ENCODE measurements at places on chromosomes 1 and 21. TPM values are rescaled to one million over a fixed set of nuclear protein-coding genes. Genes with fewer than 3 reads are reported as not detected.

DNA sequence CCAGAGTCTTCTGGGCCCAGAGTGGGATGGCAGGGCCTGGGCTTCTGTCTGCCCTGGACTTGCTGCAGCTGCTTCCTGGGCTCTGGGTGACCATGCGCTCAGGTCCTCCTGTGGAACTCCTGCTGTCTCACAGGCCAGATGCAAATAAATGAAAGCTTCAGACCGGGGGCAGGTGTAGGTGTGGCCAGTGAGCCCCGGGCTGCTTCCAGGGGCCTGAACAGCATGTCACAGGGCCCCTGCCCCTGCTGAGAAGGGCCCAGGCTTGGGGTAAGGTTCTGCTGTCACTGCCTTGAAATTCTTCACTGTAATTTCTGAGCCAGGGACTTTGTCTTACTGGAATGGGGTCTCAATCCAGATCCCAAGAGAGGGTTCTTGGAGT, 2.5 kb upstream of the PKNOX1 start:
- DNase-seq: no peak

GRCh38 chr1:64246294-64246917, 43.0 kb downstream of the UBE2U start:
- DNase-seq: no peak

GRCh38 chr1:230865062-230865817, 3.1 kb downstream of the C1orf198 start:
- DNase-seq: no peak

The NID1 gene
- total RNA-seq: 64.6 TPM

DNA sequence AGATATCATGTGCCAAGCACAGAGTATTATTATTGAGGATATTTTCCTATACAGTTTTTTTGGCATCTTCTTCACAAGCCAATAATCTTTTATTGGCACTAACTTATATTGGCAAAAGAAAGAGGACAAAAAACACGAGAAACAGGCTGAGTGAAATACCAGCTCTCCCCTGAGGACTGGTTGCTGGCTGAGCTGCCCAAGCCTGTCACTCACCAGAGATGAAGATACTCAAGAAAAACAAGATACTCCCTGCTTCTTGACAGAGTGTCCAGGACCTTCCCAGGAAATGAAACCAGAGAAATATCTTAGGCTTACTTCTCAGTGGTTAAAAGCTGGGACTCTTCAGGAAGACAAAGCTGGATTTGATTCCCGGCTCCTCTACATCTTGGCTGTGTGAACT, 35.9 kb upstream of the ATP1B1 start:
- no peak for DNase-seq

DNA sequence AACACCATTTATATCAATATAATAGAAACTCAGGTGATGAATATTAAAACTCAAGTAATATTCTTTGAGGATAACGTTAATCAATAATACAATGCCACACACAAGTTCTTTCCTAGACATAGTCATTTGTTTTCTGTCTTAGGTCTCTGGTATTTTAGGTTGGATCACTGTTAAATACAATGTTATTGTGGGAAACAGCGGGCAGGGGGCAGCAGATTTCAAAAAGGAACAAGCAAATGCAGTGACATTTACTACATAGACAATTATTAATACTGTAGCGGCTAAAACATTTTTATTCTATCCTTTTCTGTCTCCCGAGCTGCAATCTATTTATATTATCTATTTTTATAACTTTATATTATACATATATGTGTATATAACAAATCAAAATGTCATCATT, 186.4 kb upstream of the ZNHIT6 start:
- DNase-seq: no peak

GRCh38 chr1:185610954-185611353, 123.2 kb upstream of the HMCN1 start:
- no peak for DNase-seq

Data from Peyer's patch (tissue), 4 donors.